ENCODE measurements at places on chromosomes 3 and 15. TPM values are rescaled to one million over a fixed set of nuclear protein-coding genes. Genes with fewer than 3 reads are reported as not detected.

The REC114 gene
- total RNA-seq, result not detected

DNA sequence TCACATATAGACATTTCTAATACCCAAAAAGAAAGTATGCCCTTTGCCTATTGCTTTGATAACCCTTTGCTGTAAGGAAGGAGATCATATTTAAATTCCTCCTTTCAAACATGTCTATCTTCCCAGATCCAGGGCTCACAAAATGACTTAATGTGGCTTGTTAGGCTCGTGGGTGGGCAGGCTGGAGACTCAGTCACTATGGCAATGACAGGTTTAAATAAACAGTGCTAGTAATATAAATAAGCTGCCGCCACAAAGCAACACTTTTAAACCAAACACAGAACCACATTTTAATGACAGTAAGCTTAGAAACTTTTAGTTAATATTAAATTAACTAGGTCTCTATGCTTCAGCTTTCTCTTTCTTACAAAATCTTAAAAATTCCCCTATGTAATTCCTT lies 616.0 kb upstream of the NAALADL2 start:
- DNase-seq, result no peak

DNA sequence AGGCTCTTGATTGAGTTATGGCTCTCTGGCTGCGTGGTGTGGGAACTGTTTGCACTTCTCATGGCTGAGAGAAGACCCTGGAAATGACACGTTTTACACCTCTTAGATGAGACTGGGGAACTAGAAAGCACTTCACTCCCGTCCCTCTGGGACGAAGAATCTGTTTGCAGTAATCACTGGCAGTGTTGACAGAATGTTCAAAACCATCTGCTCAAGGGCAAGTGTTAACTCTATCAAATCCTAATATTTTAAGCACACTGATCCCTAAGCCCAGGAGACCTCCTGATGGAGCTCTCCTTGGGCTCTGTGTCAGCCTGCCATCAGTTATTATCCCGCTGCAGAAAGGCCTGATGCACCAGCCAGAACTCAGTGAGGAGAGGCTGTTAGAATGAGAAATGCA lies 323.8 kb upstream of the DNAJC19 start:
- no peak for DNase-seq

DNA sequence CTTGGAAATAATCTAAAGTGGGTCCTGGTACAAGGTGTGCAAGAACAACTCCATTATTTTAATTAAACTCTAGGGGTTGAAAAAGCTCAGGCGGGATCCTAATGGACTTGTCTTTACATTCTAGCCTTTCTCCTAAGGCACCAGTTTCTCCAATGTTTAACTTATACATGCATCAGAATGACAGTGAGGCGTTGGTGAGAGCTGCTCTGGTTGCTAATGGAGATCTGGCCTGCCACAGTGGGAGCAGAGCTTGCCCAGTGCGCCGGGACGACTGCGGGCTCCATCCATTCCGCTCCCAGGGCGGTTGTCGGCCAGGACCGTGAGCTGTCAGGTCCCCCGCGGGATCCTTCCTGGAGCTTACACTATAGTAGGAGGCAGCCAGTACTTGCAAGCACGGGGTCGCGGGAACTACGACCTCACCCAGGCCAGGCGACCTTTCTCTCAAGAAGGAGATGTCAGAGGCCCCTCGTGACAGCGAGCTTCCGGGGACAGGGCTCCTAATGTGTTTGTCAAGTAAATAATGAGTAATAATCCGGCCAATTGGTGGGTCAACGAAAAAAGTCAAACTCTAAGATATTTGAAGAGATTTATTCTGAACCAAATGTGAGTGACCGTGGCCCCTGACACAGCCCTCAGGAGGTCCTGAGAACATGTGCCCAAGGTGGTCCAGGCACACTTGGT lies 991 bp upstream of the HIGD1A start:
- no peak for DNase-seq

The CKMT1A gene
- 128 TPM for total RNA-seq

DNA sequence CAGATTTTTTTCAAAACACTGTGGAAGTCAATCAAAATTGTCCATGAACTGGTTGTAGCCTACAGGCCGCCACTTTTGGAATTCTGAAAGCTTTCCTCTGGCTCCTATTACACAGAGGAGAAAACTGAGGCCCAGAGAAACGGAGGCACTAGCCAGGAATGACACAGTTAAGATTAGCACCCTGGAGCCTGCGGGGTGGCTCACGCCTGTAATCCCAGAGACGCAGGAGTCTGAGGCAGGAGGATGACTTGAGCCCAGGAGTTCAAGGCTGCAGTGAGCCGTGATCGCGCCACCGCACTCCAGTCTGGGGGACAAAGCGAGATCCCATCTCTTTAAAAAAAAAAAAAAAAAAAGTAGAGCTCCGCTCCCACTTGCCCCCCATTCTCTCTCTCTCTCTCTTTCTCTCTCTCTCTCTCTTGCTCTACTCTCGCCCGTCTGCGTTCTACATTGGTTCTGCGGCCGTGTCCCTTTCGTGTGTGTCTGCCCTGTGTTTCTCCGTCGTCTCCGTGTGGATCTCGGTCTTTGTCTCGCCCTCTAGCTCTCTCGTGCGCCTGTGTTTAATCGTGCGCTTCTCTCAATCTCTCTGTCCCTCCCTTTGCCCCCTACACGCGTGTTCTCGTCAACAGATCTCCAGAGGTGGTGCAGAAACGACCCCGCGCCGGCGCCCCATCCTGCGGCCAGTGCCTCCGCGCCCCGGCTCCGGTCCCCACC lies 512 bp upstream of the TRH start:
- DNase-seq, result no peak

- no peak for DNase-seq
Observed at GRCh38 chr3:51340013-51340829, 44.9 kb upstream of the MANF start.

GRCh38 chr3:44584646-44585501 lies at the start of gene ZNF660:
ZNF660 (plus strand) TSS chr3:44584964; CDS start chr3:44594194, 9,230 bp downstream.
- DNase-seq, result no peak

The SCAMP5 gene
- total RNA-seq, result 0.57 TPM

The TNNC1 gene
- total RNA-seq, result 4.1 TPM

The GMNC gene
- not detected for total RNA-seq

The SLC28A2 gene
- not detected for total RNA-seq

DNA sequence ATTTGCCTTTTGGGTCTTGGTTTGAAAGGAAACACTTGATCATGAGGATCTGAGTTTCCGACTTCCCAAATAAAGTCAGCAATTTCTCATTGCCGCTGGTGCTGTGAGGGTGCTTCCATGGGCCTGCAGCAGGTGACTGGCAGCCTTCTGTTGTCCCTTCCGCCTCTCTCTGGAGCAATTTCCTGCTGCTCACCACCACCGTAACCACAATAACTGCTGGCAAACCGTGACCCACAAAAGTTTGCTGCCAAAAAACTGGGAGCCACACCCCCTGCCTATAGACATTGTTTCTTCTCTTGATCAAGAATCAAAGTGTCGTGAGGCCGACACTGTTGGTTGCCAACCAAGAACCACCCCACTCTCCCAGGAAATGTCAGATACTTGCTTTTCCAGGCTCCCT lies 164.0 kb downstream of the NR2F2 start:
- DNase-seq, result no peak

The ARNT2 gene
- total RNA-seq, result 0.15 TPM

The GRK7 gene
- 0.08 TPM for total RNA-seq

The MST1R gene
- 26.5 TPM for total RNA-seq

The SUSD5 gene
- total RNA-seq, result 0.76 TPM

GRCh38 chr3:180311242-180311641 lies 274.5 kb upstream of the PEX5L start:
- DNase-seq, result no peak

The IGDCC3 gene
- total RNA-seq, result not detected

DNA sequence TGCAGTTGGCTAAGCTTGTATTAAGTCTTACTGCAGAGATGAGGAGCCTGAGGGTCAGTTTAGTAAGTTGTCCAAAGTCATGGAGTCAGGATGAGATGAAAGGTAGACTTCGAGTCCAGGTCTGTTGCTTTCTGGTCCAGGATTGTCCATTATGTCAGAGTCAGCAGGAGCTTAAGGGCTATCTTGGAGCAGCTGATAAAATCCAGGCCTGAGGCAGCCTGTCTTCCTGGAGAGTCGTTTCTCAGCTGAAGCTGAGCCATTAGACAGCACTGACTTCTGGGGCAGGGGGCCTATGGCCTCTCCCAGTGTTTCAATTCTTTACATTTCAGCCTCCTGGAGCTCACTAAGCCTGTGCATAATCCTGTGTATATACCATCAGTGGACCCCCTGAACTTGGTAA lies 219.5 kb upstream of the GAP43 start:
- DNase-seq, result no peak

DNA sequence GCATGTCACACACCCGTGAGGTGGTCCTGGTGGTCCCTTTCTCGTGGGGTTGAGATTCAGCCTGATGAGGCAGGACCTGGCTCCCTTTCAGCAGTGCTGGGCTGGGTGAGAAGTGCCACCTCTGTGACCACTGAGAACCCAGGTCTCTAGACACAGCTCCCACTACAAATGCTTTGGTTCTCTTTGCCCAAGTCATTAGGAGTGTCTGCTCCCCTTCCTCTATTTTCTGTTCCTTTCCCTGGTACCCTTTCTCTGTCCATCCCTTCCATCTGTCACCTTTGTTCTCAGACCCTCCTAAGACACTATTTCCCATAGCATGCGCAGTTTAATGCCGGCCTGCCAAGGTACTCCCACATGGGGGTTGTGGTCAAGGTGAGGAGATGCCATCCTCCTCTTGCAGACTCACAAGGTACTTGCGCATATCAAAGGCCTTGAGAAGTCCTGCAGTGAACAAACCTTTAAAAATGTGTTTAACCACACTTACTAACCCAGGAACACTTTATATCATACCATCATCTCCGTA lies 297.7 kb downstream of the LRTM1 start:
- DNase-seq, result no peak

DNA sequence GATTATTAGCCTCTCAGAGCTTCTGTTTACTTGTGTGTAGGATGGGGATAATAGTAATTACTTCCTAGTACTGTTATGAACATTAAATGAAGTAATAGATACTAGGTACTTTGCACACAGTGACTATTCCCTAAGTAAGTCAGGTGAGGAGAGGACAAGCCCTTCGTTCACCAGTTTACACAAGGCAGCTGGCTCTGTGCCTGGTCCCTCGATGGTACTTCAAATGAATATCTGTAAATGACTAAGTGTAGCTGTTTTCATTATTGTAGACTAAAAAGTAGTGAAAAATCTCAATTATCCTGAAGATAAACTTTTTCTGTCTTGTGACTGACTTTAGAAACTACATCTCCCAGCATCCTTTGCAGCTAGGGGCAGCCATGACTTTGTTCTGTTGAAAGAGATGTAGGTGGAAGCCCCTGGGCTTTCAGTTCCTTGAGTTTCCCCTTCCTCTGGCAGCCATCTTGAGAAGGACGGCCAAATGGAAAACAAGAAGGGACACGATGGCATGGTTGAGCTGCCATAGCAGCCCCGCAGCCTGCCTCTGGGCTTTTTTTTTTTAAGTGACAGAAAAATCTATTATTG lies 11.7 kb upstream of the WNT7A start:
- DNase-seq, result no peak

The CHRM5 gene
- total RNA-seq, result not detected

GRCh38 chr15:90844696-90845095 lies 23.7 kb upstream of the FURIN start:
- DNase-seq, result no peak

DNA sequence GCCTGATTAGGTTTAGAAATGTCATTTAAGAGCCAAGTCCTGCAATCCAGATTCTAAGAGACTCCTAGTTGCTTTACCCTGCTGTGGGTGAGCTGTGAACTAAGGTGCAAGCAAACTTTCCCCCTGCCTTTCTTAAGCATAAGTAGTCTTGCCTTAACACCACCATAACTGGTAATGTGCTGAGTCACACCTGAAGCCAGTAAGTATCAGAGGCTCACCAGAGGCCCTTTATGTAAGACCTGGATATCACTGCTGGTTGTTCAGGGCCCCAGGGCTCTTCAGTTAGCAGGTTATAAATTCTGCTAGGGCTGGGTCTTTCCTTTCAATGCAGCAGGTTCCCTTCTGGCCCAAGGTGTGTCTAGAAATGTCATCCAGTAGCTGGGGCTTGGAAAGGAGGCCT lies 509.9 kb downstream of the VGLL3 start:
- DNase-seq, result no peak

The MTFMT gene
- total RNA-seq, result 12.8 TPM

The MYEF2 gene
- total RNA-seq, result 0.92 TPM

DNA sequence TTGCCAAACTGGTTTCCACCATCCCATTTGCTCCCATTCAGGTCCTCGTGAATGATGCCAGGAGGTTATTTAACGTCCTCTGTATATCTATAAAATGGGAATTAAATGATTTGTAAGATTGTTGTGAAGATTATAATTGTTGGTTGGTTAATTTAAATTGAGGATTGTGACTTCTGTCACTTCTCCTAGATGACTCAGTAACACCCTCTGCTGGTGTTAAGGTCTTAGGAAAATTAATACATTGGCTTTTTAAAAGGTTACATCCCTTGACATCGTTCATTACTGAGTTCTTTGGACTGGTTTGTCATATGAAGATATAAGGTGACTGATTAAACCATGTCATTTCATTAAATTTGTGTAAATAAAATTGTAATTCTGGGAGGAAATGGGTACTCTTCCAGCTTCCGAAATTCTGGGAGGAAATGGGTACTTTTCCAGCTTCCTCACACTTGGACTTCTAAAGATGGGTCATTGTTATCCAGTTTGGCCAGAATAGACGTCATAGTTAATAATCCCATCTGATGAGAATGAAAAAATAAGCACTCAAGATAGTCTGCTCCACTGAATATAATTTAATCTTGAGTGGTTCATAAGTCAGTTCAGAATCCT lies 33.3 kb upstream of the PAQR5 start:
- DNase-seq, result no peak

DNA sequence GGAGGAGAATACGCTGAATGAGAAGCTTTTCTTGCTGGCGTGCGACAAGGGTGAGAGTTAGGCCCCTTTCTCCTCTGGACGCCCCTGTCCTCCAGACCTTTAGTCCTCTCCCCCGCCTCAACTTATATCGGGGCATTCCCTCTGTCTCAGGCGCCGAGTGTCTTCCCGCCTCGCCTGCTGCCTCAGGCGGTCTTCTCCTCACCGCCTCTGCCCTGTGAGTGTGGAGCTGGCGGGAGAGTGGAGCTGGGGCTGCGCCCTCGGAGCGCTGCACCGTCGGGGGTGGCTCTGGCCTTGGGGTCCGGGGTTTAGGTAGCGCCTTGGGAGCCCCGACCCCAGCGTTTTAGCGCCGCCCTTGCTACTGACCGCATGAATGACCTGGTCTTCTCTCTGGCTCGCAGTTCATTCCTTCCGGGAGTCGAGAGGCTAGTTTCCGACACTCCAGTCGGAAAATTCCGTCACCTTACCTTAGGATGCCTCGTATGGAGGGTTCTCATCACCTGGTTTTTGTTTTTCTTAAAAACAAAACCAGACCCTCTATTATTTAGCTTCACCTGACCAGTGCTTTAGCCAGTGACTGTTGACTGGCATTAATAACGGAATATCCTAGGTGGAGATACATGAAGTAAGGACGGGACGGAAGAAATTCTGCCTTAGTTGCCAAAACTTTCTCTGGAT lies 985 bp downstream of the TRPC1 start:
- no peak for DNase-seq

GRCh38 chr15:81807806-81808205 lies 238.0 kb downstream of the MEX3B start:
- no peak for DNase-seq

GRCh38 chr3:182136008-182136910 lies 424.5 kb downstream of the SOX2 start:
- DNase-seq, result no peak

GRCh38 chr3:69490971-69491370 lies 105.1 kb upstream of the FRMD4B start:
- DNase-seq, result no peak

The ARGFX gene
- not detected for total RNA-seq
